ENCODE measurements at places on chromosomes 2 and 18. TPM values are rescaled to one million over a fixed set of nuclear protein-coding genes. Genes with fewer than 3 reads are reported as not detected.

MALL gene
- total RNA-seq: 0.94 TPM

RAB6C gene
- 0.78 TPM for total RNA-seq

PSMA8 gene
- not detected for total RNA-seq

SELENOI gene
- total RNA-seq: 70.2 TPM

MAP2 gene
- total RNA-seq: 681 TPM

VAPA gene
- total RNA-seq: 167 TPM

All from occipital lobe (tissue), 3 donors.